ENCODE measurements at places on chromosomes 3 and 15.

GRCh38 chr3:88219138-88219792 lies 69.5 kb downstream of the C3orf38 start:
- no peak for DNase-seq

- no peak for DNase-seq
These were observed 12.2 kb downstream of the CGNL1 start for GRCh38 chr15:57388464-57388863.

DNA sequence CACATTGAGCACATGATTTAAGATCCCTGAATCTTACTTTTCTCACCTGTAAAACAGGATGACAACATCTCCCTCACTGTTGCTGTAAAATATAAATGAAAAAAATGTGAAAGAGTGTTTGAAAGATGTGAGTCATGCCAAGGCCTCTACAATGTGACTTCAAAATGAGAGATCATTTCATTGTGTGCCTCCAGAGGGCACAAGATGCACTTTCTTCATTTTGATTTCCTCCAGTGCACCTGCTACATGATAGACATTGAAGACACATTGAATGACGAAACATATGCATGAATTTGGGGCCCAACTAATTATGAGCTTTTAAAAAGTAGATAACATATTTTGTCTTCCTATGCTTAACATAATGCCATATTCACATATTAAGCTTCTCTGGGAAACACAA lies 170.3 kb downstream of the MOBP start:
- DNase-seq = no peak

DNA sequence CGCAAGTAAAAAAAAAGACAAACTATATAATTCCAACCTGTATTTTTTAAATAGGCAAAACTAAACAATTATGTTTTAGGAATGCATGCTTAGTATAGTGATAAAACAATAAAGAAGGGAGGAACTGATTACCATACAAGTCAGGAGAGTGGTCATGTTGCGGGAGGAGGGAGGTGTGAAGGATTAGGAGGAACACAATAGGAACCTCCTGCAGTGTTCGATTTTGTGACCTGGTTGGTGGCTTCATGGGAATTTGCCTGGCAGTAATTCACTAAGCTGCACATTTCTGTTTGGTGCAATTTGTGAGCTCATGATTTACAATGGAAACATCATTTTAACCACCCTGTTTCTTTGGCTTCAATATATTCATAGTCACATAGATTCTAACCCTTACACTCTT lies 78.3 kb downstream of the TPRA1 start:
- DNase-seq = no peak

DNA sequence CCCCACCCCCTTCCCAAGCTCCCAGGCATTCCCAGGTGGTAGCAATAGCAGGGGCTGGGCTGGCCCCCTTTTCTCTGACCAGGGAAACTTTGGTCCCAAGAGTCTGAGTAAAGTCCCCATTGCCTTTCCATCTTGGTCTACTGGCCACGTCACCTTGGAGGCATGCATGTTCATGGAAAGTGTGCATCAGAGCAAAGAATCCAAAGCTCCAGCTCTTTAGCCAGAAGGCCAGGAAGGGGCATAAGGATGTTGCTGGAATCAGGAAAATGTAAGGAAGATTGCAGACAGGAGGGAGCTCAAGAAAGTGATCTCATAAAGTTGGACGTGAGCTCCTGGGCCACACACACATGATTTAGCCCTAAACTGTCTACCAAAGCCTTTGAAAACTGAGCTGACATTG lies 63.6 kb downstream of the KBTBD12 start:
- DNase-seq = no peak

DNA sequence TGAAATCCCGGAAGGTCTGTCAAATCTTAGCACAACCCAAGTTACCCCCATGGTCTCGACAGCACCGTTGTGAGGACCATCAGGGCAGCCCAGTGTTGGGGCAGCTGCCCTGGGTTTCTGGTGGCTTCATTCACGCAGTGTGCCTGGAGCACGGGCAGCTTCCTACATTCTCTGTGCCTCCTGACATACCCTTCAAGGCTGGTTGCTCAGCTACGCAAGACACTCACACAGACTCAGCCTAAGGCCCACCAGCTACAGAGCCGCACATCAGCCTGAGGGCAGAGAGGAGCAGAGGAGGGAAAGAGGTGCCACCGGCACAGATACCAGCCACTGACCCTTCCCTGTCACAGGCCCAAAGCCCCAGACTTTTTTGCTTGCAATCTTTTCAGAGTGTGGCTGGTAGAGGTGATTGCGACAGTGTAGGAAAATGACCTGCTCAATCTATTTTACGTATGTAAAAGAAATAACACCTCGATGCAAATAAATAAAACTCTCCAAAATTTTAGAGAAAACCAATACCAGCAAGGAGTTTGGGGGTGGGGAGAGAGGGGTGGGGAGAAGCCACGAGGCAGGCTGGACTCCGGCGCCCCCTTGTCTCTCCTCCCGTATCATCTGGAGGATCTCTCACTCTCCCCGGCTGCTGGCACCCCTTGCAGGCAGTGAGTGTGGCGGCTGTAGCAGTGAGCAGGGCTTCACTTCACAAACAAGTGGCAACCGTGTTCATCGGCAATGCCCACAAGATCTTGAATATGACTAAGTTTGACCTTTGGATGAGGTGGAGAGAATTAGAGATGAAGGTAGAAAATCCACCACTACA lies 12.7 kb downstream of the CSPG5 start:
- DNase-seq = no peak

- DNase-seq = no peak
These were observed 94.2 kb upstream of the IL12A start for GRCh38 chr3:159894386-159894785.

GRCh38 chr3:36312351-36312750 lies 68.0 kb upstream of the STAC start:
- no peak for DNase-seq

DNA sequence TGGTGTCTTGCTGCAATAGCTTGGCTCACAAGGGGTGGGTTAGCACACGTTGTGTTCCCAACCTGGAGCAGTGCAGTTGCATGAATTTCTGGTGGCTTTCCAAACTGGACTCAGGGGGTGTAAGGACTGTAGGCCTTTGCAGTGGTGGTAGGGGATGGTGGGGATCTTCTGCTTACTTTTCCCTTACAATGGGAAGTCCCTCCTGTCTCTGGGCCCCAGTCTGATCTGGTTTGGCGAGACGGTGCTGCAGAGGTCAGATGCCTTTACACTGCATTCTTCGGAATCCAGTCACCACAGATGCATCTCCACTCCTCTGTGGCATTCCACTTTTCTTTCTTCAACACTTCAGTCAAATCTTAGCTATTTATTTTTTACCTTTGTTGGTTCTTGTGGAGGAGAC lies 132.1 kb downstream of the DOCK3 start:
- no peak for DNase-seq

GRCh38 chr15:45442507-45443135 lies 64.3 kb upstream of the GATM start:
- no peak for DNase-seq

Data from activated CD4-positive, alpha-beta T cell treated with anti-CD3 and anti-CD28 coated beads for 24 hours (primary cell).